ENCODE measurements at places on chromosomes 1 and 21.
A peak's percentile ranks its signal among the peaks of the same experiment; 100 is the strongest.

DNA sequence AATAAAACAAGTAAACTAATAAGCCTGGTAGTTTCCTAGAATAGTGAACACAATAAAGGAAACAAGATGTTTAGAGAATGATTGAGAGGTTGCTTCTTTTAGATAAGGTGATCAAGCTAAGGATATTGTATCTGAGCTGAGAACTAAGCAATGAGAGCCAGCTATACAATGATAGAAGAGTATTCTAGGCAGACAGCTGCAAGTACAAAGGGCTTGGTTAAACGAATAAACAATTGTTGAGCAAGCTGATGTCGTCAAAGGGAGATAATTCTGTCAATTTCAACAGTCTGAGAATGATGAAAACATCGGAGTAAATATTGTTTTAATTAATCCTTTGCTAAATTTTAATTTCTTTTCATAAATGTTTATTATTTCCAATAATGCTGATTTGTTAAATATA is 5.5 kb upstream of the FH start:
- DNase-seq, result no peak

DNA sequence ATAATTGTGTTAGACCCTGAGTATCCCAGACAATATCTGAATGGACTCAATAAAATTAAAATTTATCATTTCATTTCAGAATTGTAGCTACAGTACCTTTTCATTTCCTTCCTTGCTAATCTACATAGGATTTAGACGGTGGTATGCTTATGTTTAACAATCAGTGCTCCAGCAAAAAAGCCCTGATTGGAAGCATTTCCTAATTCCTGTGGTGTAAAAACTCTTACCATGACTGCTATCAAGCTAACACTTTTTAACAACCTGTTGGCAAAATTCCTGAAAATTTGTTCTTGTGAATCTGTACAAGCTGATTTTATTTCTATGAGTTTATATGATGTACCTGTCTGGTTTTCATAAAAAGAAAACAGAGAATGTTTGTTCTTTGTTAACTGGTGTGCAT is 5.2 kb upstream of the FNBP1L start:
- no peak for DNase-seq

- DNase-seq, result no peak
Observed at GRCh38 chr1:64240206-64240605, 36.8 kb downstream of the UBE2U start.

DNA sequence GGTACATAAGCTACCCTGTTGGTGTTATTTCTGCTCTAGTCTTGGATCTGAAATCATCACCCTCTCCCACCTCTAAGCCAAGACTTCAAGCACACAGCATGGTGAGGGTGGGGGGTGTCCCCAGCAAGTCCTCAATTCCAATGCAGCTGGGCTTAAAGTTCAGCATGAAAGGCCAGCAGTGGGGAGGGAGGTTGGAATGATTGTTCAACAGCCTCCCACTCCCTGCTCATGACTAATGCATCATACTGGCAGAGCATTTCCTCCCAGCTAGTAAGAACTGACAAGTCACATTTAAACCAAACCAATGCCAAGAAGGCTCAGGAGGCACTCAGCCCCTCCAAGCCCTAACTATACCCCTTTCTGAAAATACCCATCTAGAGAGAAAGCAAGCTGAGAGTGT is 50.1 kb downstream of the TIAM1 start:
- no peak for DNase-seq

DNA sequence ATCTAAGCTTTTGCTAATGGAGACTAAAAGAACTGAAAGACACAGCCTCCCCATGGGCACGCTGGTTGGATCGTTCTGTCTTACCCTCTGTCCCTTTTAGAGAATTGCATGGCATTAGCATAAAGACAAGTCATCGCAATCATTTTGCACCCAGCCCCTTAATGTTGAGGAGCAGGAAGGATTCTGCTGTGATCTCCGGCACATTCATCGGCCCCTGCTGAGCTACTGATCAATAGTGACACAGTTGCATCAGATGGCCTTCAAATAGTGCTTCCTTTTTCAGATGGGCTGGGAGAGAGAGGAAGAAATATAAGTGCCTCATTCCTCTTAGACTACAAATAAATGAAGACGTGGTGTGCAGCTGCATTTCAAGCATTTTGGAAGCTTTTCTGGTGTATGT is 75.4 kb downstream of the NOS1AP start:
- DNase-seq, result no peak

DNA sequence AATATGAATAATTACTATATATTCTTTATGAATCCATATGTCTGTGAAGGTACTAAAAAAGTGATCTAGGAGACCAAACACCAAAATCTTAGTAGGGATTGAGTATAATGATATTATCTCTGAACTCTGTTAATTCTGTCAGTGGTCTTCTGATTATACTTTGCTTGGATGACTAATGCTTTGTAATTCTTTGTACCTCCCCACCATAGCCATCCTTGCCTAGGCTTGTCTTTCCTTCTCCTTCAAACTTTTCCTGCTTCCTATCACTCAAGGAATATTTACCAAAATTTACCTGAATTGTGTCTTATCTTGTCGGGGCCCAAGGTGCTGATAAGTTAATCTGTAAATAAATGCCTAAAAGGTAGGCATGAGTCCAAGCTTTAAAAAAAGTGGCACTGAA is 845 bp upstream of the RGS5 start:
- no peak for DNase-seq

- peak; percentile 68 for DNase-seq
Observed at GRCh38 chr1:209850342-209850979, 22.7 kb downstream of the UTP25 start.

Data from nephron progenitor cell (in vitro differentiated cells).